Hepatocyte (in vitro differentiated cells): ENCODE measurements at places on chromosomes 3 and 15. TPM values are rescaled to one million over a fixed set of nuclear protein-coding genes. Genes with fewer than 3 reads are reported as not detected.

Gene C2CD4A
- total RNA-seq = 0.12 and 0.13 TPM in 2 replicates

Gene ASB14
- not detected in 2 replicates for total RNA-seq

Gene LIPH
- total RNA-seq = 10.7 and 442 TPM in 2 replicates

Gene SLC27A2
- total RNA-seq = 37.0 and 41.3 TPM in 2 replicates

Gene GOLGA6L9
- total RNA-seq = 2.2 and 3.3 TPM in 2 replicates

Gene LRRC49
- total RNA-seq = 7.8 and 11.6 TPM in 2 replicates

Gene ANKDD1A
- 1.8 and 3.6 TPM in 2 replicates for total RNA-seq

Gene RAD51
- 2.0 and 5.0 TPM in 2 replicates for total RNA-seq

Gene FBXL2
- total RNA-seq = 11.7 and 15.6 TPM in 2 replicates

Gene MRAS
- 13.2 and 17.9 TPM in 2 replicates for total RNA-seq

Gene CHAC1
- total RNA-seq = 22.1 and 26.8 TPM in 2 replicates

Gene CCDC39
- total RNA-seq = not detected in 2 replicates

Gene ACKR2
- total RNA-seq = 1.9 and 3.9 TPM in 2 replicates

Gene TMOD3
- 32.5 and 38.3 TPM in 2 replicates for total RNA-seq

Gene DMXL2
- total RNA-seq = 30.8 and 31.4 TPM in 2 replicates

Gene C3orf52
- total RNA-seq = 14.6 and 20.7 TPM in 2 replicates

Gene CSTA
- total RNA-seq = not detected in 2 replicates

Gene SNTN
- total RNA-seq = not detected in 2 replicates

Gene LRRN1
- 28.5 and 37.5 TPM in 2 replicates for total RNA-seq

Gene IQCF5
- not detected in 2 replicates for total RNA-seq

Gene TEX9
- 7.4 and 9.0 TPM in 2 replicates for total RNA-seq

Gene SLC26A6
- 42.0 and 56.6 TPM in 2 replicates for total RNA-seq

Gene PLS1
- total RNA-seq = 21.1 and 22.8 TPM in 2 replicates

Gene CHRNB4
- not detected in 2 replicates for total RNA-seq

Gene ZNF662
- 0.07 TPM in 1 of 2 replicates, not detected in the other for total RNA-seq

Gene CD80
- 0.07 and 0.24 TPM in 2 replicates for total RNA-seq

Gene ERICH6
- total RNA-seq = not detected in 2 replicates

Gene CCR5
- 0.07 TPM in 1 of 2 replicates, not detected in the other for total RNA-seq

Gene DUOXA2
- total RNA-seq = 13.8 and 24.6 TPM in 2 replicates

Gene NMNAT3
- total RNA-seq = 8.3 and 12.3 TPM in 2 replicates

Gene PARP16
- total RNA-seq = 9.3 and 13.2 TPM in 2 replicates

Gene TRH
- total RNA-seq = not detected in 2 replicates

Gene C3orf85
- 19.3 and 33.4 TPM in 2 replicates for total RNA-seq

Gene GOLGA6L10
- total RNA-seq = 0.28 and 1.3 TPM in 2 replicates

Gene DNAJA4
- 3.2 and 3.6 TPM in 2 replicates for total RNA-seq

Gene CD86
- total RNA-seq = 0.56 TPM in 1 of 2 replicates, not detected in the other

Gene FAM174B
- 17.0 and 17.8 TPM in 2 replicates for total RNA-seq

Gene TMCO5A
- total RNA-seq = not detected in 2 replicates
